ENCODE measurements at places on chromosomes 5 and 9.

- no peak for DNase-seq
Measured at GRCh38 chr5:39014561-39014960, 59.6 kb downstream of the RICTOR start.

- DNase-seq, result no peak
Measured at GRCh38 chr5:117072439-117072838, 497.8 kb upstream of the SEMA6A start.

DNA sequence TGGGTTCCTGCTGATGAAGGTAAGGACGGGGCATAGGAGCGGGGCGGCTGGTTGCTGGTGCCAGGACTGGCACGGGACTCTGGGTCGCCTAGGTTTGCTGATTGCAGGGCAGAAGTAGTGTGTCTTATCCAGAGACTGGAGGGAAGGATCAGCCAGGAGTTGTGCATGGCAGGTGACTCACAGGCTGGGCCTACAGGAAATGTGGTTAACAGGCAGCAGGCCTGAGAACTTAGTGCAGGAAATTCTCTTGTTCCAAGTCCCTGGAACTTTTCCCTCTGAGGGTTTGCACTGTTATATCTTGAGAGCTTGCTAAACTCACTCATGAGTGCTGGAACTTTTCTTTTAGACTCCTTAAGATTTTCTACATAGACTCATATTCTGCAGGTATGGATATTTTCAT is 95.1 kb downstream of the ANXA2R start:
- DNase-seq, result no peak

DNA sequence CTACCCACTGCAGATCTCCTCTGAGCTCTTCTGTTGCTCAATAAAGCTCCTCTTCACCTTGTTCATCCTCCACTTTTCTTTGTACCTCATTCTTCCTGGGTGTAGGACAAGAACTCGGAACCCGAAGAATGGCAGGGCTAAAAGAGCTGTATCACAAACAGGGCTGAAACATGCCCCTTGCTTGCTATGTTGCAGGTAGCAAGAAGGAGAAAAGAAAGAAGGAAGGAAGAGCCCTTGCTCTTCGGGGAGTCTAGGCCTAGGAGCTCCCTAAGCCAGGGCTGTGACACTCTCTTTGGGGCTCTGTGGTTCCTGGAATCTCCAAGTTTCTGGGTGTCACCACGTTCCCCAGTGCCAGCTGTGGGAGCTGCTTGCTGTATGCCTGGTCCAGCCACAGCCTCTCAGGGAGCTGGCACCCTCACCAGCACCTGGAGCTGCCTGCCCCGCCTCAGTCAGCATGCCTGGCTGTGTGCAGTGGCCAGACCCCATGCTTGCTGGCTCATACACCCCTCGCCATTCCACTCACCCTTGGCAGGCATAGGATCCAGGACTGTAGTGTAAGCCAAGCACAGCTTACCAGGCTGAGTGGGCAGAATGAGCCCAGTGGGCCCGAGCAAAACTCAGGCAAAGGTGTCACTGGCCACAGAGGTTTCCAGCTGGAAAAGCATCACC is 274.8 kb upstream of the ADRA1B start:
- no peak for DNase-seq

GRCh38 chr5:125142458-125142857 is 396.0 kb upstream of the ZNF608 start:
- no peak for DNase-seq

DNA sequence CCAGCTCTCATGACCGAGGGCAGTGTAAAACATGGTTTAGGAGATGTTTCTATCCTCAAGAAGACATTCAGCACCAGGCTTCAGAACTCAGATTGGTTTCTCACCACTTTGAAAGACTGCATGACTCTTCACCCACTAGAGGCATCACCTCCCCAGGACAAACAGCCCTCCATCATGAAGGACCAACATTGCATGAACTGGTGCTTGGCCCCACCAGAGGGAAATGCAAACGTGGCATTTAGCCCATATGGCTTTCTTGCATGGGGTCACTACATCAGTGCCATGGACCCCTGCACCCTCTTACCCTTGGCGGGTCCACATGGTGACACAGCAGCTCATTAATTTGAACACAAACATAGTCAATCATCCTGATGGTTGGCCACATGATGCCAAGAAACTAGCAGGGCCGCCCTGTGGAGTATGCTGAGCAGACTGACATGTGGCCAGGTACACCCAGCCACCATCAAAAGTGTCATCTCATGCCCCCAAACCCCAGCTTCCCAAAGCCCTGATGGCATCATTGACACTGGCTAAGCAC is 129.5 kb upstream of the FSTL4 start:
- no peak for DNase-seq

GRCh38 chr9:89483592-89484474 is 14.1 kb downstream of the SEMA4D start:
- peak; percentile 23 for DNase-seq

GRCh38 chr5:73393611-73394489 is 54.7 kb downstream of the FOXD1 start:
- DNase-seq, result no peak

- DNase-seq, result no peak
Measured at GRCh38 chr9:98935071-98935505, 8.6 kb upstream of the COL15A1 start.

GRCh38 chr9:128361986-128362646 is 9.1 kb upstream of the URM1 start:
- DNase-seq, result peak; percentile 88

GRCh38 chr5:179224741-179225140 is 120.5 kb downstream of the ADAMTS2 start:
- DNase-seq, result no peak

DNA sequence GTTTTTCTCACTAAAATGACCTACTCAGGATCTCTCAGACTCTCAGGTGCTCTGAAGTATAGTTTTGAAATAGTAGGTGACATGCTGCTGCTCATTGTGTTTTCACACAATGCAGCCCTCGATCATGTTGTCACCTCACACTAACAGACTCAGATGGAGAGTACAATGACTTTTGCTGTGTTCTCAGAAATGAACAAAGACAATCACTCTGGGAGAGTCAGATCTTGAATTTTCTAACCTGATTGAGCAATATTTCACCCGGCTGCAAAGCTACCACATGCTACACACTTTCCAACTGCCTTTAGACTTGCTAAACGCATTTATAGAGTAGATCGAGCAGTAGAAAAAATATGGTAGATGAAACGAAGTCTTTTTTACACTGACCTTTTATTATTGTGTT is 113.4 kb downstream of the ST8SIA4 start:
- no peak for DNase-seq

DNA sequence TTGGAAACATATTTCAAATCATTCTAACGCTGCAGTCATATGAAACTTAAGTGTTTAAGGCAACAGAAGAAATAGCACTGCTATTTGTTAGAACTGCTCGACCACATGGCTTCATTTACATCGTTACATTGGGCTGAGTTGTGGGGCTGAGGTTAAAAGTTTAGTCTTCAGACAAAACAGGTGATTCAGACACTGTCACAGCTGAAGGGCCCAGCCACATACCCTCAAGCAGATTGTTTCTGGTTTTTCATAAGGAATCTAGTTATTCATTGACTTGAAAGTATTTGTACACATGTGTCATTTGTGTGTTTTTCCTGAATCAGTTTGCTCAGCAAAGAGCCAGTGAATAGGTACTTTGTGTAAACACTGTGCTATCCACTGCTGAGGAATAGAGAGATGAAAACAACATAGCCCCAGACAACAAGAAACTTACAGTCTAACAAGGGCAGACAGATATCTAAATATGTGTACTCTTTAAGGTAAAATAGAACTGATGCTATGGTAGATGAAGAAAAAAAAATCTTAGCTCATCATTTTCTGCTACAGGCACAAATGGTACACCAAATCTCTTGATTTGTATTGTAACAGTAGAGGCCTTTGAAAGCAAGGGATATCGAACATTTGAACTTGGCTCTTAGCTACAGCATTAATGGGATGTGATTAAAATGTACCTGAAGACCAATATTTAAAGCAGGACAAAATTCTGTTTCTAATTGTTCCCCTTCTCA is 357.6 kb upstream of the RPS23 start:
- no peak for DNase-seq

GRCh38 chr9:130664251-130665028 is at the start of gene PRDM12:
Gene PRDM12, plus strand, starts transcription at chr9:130664594. Its CDS starts 60 bp downstream, at chr9:130664654.
- DNase-seq, result no peak

DNA sequence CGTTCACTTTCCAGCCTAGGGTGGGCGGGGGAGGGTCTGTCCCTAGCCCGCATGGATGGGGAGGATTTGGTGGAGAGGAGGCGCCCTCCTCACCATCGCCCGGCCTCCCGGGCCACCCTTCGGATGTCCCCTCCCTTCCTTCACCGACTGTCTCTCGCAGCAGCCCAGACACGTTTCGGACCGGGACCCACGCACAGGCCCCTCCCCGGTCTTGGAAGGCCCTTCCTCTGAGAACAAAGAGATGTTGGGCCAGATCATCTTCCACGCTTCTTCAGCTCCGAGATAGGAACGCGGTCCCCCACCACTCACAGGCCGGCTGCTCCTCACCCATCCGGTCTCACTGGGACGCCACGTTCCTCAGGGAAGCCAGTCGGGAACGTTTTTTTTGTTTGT is 640 bp upstream of the DPM2 start:
- DNase-seq, result no peak

DNA sequence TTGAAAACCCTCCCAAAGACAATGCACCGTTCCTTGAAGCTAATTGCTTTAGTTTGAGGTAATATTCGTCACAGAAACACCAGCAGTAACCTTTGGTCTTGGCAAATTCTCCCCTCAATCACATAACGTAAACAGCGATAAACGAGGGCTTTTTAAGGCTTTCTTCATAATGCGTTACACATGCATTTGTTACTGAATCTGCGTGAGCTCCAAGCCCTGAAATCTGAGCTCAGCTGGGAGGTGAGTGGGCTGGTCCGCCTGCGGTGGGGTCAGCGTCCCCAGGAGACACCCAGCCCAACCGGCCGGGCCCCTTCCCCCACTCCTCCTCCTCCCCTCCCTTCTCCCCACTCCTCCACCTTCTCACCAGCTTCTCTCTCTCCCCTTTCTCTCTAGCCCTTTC is 91.1 kb downstream of the BARX1 start:
- DNase-seq, result no peak

- no peak for DNase-seq
Measured at GRCh38 chr5:72956324-72957140, 691 bp downstream of the FCHO2 start.

DNA sequence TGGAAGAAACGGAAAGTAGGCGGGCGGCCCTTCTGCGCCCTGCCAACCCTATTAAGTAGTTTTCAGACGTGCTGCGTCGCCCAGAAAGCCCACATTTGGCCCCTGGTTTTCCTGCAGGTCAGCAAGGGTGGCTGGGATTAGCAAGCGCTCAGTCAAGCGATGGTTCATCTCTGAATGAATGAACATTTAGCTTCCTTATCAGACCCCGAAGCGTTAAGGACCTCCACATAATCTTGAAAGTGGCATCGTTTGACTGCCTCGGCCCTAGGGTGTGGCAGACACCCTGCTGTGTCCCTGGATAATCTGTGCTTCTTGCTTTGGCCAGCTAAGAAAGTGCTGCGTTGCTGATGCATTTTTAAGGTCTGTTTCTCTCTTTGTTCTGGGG is 684 bp downstream of the TOR1B start:
- DNase-seq, result no peak

GRCh38 chr5:158925314-158925713 is 174.4 kb downstream of the EBF1 start:
- DNase-seq, result no peak

DNA sequence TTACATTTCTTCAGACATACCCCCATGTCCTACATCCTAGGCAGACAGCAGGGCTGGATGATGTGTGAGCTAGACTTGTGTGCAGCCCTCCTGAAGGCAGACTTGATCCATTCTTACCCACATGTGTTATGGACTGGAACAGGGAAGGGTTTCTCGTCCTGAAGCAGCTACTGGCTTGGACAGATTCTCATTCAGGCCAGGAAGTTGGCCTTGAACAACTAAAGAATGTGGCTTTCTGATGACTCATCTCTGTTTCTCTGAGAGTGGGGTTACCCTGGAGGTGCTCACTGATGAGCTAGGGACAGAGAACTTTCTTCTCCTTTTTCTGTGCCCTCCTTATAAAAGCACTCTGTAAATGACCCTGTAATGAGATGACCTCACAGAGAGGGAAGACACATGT is 246.5 kb downstream of the PCSK5 start:
- DNase-seq, result no peak

DNA sequence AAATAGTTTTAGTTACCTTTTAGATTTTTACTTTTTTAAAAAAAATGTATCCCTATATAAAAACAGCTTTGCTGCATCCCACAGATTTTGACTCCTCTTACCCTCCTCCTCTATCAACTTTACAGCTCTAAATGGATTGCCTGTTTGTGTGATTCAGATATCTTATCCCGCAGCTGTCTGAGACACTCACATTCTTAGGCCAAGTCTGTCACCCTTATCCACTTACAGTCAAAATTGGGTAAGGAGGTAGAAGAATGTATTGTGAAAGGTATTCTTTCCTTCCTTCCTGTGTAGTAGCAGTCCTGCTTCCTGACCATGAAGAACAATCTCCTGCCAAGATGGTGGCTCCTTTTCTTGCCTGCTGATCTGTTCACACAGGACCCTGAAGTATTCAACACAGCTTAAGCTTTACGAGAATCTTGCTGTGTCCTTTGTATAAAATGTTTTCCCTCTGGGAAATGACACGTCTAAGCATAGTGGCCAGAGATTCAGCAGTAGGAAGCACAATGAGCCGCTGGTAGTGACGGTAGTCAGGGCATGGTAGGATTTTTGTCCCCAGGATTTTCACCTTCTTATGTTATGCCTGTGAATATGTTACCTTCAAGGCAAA is 67.7 kb upstream of the ST8SIA4 start:
- no peak for DNase-seq

Measured in hippocampal formation (tissue), 2 donors.